ENCODE measurements at places on chromosomes 13 and 19.

GRCh38 chr19:38517321-38517720 lies 83.8 kb downstream of the RYR1 start:
- no peak for DNase-seq

DNA sequence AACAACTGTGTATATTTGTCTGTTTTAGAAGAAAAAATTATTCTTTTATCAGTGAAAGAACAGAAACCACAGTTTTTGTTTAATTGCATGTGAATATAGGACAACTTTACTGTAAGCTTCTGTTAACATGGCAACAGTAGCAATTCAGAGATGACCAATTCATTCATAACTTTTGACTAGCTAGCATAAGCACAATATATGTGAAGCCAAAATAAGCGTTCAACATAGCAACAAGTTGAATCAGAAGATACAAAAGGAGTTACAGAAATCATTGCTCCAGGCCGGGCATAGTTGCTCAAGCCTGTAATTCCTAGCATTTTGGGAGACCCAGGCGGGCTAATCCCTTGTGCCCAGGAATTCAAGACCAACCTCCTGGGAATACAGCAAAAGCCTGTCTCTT lies 197.1 kb upstream of the GPC6 start:
- DNase-seq = no peak

- DNase-seq = no peak
Measured at GRCh38 chr13:100266026-100266425, 177.1 kb downstream of the PCCA start.

- DNase-seq = no peak
Measured at GRCh38 chr13:45149964-45150363, 29.7 kb downstream of the GTF2F2 start.

DNA sequence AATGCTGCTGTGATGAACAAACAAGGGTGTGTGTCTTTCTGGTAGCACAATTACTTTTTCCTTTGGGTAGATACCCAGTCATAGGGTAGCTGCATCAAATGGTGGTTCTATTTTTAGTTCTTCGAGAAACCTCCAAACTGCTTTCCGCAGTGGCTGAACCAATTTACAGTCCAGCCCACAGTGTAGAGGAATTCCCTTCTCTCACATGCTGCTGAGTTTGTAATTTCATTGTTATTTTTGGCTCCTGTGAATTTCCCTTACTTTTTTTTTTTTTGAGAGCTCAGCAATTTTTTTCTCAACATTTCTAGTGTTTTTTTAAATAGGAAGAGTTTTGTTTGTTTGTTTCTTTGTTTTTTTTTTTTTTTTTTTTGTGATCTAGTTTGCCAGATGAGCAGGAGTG lies 37.5 kb upstream of the ADGRE1 start:
- DNase-seq = no peak

GRCh38 chr19:3225677-3226093 lies 1.2 kb downstream of the CELF5 start:
- DNase-seq = no peak

DNA sequence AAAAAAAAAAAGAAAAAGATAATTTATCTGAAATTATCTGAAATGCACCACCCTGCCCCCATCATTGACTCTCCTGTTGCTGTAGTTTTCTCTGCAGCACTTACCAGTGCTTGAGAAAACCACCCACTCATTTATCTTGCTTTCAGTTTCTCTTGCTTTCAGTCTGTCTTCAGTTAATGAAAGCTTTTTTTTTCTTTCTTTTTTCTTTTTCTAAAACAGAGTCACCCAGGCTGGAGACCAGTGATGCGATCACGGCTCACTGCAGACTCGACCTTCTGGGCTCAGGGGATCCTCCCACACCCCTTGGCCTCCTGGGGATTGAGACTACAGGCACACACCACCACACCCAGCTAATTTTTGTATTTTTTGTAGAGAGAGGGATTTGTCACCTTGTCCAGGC lies 4.3 kb upstream of the ACP5 start:
- no peak for DNase-seq

GRCh38 chr13:30157616-30157993 lies 149.7 kb downstream of the KATNAL1 start:
- no peak for DNase-seq

DNA sequence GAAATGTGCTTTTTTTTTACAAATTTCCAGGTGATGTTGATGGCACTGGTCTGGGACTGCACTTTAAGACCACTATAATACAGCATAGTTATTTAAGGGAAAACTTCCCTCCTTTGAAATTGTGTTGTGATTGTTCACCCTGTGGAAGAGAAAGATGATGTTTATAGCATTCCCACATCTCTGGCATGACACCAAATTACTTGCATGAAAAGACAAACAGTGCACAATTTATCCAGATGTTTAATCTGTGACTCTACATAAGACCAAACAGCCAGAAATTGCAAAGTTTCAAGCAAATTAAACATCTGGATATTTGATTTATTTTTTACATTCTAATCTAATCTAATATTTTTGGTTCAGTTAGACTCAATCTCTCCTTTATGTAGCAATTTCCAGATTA lies 51.6 kb downstream of the UFM1 start:
- no peak for DNase-seq

- no peak for DNase-seq
Measured at GRCh38 chr13:105464249-105464648, 1071.2 kb downstream of the EFNB2 start.

- DNase-seq = no peak
Measured at GRCh38 chr19:49949742-49950589, 11.0 kb downstream of the SIGLEC11 start.

DNA sequence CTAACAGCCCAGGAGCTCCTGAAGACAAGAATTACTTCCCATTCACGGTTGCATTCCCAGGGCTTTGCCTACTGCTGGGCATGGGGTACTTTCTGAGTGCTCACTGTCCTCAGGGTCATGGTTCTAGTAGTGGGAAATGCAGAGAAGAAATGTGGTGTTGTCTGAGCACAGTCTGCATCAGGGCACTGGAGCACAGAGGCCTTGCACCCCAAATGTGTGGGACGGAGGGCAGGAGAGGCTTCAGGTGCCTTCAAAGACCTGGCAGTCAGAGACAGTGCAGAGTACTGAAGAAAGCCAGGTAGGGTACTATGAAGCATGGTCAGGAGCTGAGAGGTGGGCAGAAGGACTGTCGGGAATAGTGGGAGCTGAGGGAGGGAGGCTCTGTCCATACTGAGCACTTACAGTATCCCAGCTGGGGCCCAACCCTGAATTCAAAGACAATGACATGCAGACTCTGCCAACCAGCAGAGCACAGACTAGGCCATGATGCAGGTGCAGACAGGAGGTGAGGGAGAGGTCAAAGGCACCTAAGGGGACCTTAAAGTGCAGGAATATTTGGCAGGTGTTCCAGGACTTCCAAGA lies 144.4 kb downstream of the USP12 start:
- DNase-seq = no peak

GRCh38 chr19:6233056-6233826 lies 46.5 kb downstream of the MLLT1 start:
- no peak for DNase-seq

DNA sequence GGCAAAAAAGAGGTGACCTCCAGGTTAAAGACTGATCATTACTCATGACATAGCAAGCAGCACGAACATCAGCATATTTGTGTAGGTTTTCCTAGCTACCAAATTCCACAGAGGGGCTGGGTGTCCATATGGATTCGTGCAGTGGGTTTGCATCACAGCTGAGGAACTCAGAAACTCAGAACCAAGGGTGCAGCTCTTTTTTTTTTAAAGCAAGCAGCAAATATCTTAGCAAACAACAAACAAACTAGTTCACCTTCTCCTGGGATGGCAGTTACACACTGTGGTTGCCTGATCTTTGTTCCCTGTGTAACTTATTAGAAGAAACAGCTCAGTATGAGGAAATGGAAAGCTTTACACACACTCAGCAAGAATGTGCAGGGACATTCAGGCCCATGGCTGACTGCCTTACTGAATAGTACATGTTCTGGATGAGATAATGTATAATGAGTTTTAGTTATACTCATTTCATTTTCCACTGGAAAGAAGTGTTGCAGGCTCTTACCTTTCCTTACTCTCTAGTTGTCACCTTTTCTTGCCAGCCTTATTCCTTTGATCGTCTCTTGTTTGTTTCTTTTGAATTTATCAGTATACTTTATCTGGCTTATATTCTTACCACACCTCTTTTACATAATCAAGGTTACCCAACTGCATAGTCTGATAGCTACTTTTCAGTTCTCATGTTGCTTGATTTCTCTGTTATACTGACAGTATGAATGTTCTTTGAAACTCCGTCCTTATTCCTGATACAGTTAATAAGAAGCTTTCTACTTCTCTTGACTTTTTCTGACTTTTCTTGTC lies 4.3 kb downstream of the NDFIP2 start:
- DNase-seq = no peak

DNA sequence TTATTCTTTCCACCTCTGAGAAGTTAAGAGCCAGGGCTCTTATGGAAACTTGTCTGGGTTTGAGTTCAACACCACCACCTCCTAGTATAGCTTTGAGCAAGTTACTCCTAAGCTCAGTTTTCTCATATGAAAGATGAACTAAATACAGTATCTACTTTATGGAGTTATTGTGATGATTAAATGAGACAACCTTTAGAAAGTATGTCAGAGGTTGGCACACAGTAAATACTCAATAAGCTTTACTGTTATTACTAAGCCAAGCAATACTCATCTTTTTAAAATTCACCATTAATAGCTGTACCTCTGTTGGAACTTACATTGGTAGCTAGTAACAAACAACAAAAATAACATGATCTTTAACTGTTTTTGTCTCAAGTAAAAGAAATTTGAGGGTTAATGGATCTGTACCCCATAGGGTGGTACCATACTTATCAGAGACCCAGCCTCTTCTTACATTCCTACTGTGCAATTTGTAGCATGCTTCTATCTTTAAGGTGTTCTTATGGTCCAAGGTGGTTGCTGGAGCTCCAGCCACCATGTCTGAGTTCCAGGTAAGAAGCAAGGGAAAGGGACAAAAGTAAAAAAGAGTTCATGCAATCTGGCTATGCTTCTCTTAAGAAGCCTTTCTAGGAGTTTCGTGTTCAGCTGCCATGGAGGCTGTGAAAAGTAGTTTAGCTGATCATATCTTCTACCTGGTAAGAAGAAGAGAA lies 24.1 kb upstream of the NDFIP2 start:
- no peak for DNase-seq

DNA sequence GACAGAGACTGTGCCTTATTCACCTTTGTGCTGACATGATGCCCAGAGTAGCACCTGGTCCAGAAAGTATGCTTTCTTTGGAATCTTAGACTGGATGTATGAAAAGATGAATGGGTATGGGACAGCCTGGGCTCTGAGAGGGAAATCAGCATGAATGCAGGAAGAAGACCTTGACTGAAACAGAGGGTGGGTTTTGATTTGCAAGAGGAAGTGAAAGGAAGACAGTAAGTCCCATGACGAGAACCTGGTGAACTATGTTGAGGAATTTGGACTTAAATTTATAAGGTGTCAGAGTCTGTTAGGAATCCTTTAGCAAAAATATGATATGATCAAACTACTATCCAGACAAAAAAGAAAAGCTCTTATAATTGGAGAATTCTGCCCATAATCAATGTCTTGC lies 301.9 kb downstream of the SPRY2 start:
- DNase-seq = no peak

GRCh38 chr19:35533822-35534392 lies 651 bp downstream of the GAPDHS start:
- no peak for DNase-seq

GRCh38 chr13:35763782-35764123 lies 287.3 kb upstream of the MAB21L1 start:
- no peak for DNase-seq

DNA sequence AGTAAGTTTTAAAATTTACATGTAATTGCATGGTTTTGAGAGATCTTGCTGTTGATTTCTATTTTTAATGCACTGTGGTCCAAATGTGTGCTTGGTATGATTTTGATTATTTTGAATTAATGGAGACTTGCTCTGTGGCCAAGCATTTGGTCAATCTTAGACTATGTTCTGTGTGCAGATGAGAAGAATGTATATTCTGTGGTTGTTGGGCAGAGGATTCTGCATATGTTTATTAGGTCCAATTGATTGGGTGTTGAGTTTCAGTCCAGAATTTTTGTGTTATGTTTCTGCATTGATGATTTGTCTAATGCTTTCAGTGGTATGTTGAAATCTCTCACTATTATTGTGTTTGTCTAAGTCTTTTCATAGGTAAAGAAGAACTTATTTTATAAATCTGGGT lies 82.3 kb downstream of the TDRD3 start:
- no peak for DNase-seq

Data from NCI-H345 (cell line).